NCI-H1105 (cell line): ENCODE measurements at places on chromosomes 7 and 10.

DNA sequence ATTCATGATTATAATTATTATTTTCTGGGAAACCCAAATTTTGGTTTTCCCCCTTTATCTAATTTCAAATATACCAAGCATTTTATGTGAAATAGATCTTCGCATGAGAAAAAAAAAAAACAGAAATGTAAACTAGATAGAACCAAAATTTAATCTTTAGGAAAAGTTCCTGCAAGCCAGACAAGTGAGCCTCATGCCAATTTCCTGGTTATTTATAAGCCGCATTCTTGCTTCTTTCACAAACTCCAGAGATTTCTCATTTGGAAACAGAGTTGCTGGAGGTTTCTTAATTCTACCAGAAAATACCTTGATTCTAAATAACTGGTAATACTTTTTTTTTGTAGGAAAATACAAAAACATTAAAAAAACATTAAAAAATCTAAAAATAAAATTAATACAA is 690.4 kb upstream of the IGFBP3 start:
- no peak for DNase-seq

DNA sequence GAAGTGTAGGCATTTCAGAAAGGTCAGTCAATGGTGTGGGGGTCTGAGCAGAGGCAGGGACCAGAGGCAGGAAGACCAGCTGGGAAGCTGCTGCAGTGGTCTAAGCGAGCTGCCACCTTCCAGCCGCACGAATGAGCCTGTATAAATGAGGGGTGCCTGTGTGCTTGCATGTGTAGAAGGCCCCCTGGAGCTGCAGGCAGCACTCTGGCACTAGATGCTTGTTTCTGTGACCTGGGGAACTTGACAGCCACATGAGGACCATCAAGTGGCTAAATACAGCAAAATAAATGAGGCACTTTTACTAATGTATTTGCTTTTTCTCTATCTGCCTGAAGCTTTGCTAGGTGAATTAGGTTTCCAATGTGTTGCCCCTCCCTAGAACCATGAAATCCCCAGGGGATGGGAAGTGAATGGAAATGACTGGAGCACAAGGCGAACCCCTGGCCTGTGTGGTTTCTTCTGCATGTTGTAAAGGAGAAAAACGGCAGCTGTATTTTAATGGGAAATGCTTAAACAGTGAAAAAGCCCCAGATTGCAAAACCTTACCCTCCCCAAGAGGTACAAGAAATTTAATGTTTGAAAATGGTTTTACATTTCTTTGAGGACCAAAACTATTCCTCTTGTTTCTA is 57.7 kb downstream of the PYROXD2 start:
- no peak for DNase-seq

GRCh38 chr7:23276947-23277346 is 22.2 kb upstream of the MALSU1 start:
- no peak for DNase-seq

DNA sequence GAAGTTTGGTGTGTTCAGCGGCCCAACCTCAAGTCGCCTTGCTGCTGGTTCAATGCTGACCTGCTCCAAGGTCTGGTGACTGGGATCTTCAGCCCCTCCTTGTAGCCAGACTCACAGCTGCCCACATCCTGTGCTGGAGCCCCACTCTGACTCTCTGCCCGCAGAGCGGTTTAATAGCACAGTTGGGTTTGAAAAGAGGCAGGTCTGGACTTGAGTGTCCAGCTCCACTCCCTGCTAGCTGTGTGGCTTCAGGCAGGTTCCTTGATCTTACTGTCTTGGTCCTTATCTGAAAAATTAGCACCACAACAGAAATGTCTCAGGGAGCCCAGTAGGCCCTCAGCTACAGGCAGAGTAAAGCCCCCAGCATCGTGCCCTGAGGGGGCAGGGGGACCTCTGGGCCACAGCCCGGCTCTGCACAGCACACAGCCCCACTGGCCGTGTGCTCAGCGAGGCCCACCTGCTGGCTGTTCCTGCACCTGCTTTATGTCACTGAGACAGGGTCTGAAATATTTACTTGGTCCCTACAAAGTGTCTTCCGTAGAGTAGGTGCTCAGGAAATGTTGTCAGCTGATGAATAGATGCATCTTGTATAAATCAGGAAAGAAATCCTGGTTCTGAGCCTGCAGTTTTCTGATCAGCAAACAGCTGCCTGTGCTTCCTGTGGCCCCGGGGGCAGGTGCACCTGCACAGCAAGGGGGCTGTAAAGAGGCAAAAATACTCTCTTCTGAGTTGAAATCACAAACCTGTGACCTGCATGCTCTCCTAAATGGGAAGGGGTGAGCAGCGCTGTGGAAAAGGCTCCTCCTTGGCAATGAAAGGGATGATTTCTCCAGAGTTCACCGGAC is 155.5 kb downstream of the SVIL start:
- no peak for DNase-seq

- no peak for DNase-seq
Observed at GRCh38 chr7:67489881-67490280, 493.2 kb downstream of the TYW1 start.

DNA sequence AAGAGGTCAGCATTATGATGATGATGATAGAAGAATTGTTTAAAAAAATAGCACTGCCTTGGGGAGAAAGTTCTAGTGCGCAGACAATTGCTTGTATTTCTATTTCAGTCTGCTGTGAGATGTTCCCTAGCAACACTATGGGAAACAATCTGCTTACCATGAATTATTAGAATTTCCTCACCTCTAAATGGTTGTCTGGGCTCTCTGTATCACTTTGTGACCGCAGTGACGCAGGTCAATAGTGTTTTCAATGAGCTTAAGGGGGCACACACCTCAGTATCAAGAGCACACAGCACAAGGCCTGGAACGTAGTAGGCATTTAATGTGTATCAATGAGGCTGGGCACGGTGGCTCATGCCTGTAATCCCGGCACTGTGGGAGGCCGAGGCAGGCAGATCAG is 98.9 kb upstream of the TARP start:
- no peak for DNase-seq

GRCh38 chr7:20338285-20338684 is 7.6 kb downstream of the ITGB8 start:
- DNase-seq: no peak

DNA sequence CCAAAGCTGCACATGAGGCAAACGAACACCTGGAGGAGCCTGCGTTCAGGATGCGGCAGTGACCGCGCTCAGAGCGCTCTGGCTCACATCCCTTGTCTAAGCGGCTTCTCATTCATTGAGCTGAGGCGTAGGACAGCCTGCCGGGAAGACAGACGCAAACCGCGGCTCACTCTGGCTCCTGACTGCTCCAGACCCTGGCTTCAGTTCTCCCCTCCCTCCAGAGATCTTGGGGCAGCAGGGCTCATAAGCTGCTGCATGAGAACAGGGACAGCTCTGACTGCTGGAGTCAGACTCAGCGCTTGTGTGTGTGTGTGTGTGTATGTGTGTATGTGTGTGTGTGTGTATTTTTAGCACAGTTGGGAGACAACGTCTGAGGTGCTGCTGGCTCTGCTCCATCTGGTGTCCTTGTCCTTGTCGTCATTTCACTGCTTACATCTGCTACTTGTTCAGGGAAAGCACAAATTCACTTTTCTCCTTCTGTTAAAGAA is 15.8 kb upstream of the LYZL2 start:
- no peak for DNase-seq

DNA sequence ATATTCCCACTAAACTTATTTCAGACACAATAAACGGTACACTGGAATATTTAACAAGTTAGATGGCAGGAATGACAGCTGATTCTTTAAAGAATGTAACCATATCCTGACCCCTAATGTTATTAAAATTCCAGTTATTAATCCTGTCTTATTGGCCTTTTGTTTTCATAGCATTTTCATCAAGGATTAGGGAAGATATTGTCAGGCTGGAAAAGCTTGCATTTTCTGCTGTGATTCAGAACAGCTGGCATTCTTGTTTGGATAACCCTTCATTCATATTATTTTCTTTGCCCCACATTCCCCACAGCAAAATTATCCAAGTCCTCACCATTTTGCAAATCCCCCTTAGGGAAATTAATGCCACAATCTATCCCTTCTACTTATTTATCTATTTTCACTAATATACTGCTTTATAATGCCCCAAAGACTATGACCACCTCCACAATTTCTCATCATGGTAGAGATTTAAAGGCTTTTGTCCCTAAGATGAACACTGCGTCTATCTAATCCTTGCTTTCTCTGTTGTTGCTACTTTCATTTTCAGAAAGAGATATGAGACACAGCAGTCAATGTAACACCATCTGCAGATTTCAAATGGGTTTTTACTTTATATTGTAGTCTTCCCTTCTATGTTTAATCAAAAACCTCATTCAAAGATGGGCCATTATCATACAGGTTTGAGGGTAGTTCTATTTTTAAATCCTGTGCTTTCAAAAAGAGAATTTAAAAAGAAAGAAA is 475.1 kb downstream of the PARD3 start:
- no peak for DNase-seq

DNA sequence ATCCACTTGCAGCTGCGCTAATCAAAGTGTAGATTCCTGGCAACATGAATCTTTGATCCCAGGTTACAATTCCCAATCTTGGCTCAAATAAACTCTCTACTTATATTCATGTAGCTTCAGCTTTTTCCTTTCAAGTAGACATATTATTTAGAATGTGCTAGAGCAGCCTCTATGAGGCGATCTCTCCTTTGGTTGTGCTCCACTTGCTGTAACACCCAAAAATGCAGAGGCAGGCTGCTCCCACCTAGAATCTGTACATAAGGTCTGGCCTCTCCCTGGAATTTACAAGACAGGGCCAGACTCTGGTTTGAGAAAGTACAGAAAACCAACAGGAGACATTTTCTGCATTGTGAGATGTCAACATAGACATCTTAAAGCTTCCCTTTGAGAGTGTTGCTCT is 23.1 kb downstream of the ZNF107 start:
- no peak for DNase-seq

DNA sequence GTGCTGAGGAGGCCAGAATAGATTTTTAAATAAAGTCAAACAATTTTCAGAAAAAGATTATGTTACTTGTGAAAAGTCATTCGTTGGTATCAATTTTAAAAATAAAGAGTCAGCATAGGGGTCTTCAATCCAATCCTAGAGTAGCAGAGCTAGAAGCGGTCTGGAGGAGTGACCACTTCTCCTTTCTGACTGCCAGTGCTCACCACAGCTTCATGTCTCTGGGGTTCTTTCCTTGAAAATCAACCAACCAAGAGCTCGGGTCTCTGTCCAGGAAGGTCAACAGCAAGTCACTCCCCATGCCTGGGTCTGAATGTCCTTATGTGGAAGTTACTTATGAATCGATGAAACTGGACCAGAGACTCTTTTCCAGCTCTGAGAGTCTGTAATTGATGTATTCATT is 14.3 kb downstream of the PTPRN2 start:
- DNase-seq: no peak

DNA sequence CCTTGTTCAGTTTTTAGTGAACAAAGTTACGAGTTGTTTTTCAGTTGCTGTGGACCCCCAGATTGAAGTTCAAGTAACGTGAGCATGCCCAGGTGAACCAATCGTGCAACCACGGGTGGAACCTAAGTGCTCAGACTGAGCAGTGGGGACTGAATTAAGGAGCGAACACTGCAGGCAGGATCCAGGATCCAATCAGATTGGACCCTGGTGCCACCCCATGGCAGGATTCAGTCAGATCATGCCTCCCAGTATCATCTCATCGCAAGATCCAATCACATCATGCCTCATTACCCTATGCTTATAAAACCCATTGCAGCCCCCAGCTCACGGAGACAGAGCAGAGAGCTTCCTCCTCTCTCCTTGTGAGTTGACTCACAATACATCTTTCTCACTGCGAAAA is 80.9 kb downstream of the PFKFB3 start:
- DNase-seq: no peak

DNA sequence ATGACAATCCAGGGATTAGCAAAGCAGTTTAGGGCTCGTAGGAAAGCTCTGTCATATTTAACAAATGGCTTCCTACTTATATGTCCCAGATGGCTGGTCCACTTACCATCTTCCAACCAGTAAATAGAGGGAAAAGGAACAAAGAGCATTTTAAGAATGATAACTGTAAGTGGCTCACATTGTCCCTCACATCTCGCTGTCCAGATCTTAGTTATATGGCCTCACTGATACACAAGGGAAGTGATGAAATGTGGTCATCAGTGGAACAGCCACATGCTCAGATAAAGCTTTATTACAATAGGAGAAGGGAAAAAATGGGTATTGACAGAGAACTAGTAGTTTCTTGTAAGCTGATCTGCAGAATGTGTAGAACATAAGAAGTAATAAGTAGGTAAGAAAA is 35.8 kb downstream of the IQUB start:
- DNase-seq: no peak

GRCh38 chr7:43851805-43852204 is 17.5 kb downstream of the MRPS24 start:
- DNase-seq: no peak

DNA sequence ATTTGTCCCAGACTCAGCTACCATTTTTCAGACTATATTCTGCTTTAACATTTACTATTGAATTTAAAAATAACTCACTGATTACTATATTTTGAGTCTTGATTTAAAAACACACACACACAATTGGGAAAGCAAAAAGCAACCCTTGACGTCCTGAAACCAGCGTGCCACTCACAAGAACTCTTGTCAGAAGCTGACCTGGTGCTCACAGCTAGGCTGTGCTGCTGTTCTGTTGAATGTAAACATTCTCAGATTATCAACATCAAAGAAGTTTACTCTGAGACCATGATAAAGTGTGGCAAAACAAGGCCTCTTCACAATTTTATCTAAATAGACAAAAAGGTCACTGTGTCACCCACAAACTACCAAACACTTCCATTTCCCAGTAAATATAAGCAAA is 62.6 kb upstream of the CACNA2D1 start:
- DNase-seq: no peak

GRCh38 chr10:53166325-53166724 is 393.7 kb upstream of the MBL2 start:
- no peak for DNase-seq

DNA sequence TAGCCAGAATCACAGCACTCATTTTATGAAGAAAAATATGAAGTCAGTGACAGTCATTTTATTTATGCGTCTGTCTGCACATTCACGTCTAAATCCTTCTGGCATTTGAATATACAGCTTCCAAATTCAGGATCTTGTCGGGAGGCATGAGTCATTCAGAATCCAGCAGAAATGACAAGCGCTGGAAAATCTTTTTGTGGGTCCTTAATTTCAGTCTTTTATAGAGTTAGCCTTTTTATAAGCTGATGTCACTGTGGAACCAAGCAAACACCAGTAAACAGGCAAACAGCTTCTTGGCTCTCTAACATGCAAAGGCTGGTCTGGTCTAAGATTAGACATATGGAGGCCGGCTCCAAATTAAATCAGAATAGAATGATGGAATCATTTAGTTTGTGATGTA is 388.2 kb upstream of the TEX47 start:
- DNase-seq: no peak
